ENCODE measurements at places on chromosomes 1 and 21.

GRCh38 chr1:20342294-20343148 lies 51.8 kb downstream of the VWA5B1 start:
- no peak for DNase-seq

GRCh38 chr1:51253691-51254090 lies 17.6 kb downstream of the RNF11 start:
- DNase-seq: no peak

DNA sequence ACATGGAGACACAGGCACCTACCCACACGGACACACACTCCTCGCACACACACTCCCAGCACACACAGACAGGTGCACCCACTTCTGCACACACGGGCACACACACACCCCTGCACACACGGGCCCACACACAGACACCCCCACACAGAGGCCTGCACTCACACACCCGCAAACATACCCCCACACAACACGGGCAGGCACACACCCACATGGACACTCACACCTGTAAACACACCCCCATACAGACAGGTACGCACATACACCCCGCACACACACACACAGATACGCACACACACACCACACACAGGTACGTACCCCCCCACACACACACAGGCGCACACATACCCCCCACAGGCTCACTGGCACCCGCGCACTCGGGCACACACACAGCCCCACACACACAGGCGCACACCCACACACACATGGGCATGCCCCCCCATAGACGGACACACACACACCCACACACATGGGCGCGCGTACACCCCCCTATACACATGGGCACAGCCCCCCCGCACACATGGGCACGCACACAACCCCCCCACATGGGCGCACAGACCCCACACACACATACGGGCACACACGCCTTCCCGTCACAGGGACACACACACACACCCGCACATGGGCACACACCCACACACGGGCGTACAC lies 6.1 kb downstream of the ATAD3A start:
- DNase-seq: no peak

- DNase-seq: no peak
Measured at GRCh38 chr1:22629886-22630285, 6.5 kb upstream of the C1QA start.

GRCh38 chr1:37633938-37634243 lies 801 bp downstream of the RSPO1 start:
- no peak for DNase-seq

- DNase-seq: no peak
Measured at GRCh38 chr1:211753649-211754251, 76.8 kb downstream of the LPGAT1 start.

- no peak for DNase-seq
Measured at GRCh38 chr1:51734896-51735745, 118.2 kb downstream of the OSBPL9 start.
